Right renal pelvis (tissue), 4 donors: ENCODE measurements at places on chromosomes 1 and 21. TPM values are rescaled to one million over a fixed set of nuclear protein-coding genes. Genes with fewer than 3 reads are reported as not detected.

DNA sequence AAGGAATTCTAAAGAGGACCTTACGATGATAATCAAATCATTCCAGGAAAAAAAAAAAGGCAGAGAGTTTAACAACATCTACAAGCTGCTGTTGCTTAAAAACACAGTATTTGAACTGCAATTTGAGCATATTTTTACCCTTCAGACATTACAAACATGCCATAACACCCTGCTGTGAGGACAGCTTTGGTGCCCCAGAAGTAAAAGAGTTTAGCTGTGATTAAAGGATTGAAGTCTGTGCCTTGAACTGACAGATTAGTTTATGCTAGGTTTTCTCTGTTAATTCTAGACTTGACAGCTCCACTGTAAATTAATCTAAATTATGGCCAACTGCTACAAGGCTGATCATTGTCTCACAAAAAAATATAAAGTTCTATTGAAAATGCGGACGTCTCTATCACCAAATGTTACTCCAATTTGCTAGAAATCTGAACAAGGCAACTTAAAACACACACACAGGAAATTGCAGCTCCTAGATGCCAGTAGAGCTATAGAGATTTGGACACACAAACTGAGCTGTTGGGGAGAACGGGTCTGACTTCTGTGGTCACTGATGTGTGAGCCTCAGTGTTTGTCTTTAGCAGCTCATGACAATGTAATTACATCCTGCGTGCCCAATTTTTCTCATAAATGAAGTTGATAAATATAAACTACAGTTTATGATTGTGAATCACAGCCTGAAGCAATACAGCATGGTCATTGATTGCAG, 217.9 kb downstream of the NTNG1 start:
- DNase-seq = no peak

DNA sequence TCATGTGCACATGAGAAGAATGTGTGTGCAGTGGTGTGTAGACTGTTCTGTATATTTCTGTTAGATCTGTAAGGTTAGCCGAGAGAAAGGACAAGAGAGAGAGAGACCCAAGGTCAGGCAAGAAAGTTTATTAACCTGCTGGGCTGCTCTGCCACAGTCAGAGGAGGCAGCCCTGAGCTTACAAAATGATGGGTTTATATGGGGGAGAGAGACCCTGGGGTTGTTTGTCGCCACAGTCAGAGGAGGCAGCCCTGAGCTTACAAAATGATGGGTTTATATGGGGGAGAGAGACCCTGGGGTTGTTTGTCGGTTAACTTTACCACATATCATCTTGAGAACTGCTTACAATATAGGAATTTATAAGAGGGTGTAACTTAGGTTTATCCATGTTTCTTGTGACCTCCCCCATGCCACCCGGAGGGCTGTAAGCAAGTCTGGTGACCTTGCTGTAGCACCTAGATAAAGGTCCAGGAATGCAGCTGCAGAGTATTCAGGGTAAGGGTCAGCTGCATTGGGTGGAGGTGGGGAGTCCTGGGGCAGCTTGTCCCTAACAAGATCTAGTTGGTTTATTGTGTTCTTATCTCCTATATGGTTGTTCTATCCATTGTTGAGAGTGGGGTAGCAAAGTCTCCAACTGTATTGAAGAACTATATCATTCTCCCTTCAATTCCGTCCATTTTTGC, 9.3 kb upstream of the ZBTB40 start:
- no peak for DNase-seq

DNA sequence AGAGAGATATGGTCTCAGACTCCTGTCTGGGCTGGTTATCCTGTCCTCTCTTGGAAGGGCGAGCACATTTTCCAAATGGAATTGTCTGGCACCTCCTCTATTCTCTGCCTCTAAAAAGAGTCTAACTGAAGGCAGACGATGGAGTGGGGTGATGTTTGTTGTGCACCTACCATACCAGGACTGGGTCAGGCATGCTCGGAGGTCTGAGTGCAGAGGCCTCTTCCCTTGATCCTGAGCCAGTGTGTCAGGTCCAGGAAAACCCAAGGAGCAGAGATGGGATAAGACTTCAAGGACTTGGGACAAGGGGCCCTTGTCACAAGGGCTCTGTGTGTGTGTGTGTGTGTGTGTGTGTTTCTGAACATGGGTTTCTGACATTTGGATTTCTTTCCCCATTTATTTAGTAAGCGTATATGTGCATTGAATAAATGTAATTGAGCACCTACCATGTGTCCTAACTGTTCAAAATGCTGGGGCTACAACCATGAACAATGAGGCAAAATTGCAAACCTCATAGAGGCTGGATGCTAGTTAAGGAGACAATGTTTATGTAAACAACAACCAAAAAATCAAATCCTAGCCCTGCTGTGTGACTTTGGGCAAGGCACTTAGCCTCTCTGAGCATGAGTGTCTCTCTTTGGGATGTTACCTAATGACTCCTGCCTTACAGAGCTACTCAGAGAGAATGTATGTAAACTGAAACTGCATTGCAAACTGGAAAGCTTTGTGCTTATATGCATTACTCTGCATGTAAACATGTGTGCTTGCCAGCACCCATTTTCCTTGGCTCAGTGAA, 276.3 kb downstream of the FOXD2 start:
- DNase-seq = no peak

- DNase-seq = no peak
These were observed 13.3 kb upstream of the ATF3 start for GRCh38 chr1:212595229-212595628.

- no peak for DNase-seq
These were observed 7.2 kb downstream of the TRAPPC3 start for GRCh38 chr1:36142121-36142520.

The VANGL2 gene
- polyA plus RNA-seq = 36.2 TPM

The CCDC30 gene
- polyA plus RNA-seq = 16.1 TPM

- no peak for DNase-seq
These were observed 1.2 kb upstream of the LAD1 start for GRCh38 chr1:201400212-201400851.

DNA sequence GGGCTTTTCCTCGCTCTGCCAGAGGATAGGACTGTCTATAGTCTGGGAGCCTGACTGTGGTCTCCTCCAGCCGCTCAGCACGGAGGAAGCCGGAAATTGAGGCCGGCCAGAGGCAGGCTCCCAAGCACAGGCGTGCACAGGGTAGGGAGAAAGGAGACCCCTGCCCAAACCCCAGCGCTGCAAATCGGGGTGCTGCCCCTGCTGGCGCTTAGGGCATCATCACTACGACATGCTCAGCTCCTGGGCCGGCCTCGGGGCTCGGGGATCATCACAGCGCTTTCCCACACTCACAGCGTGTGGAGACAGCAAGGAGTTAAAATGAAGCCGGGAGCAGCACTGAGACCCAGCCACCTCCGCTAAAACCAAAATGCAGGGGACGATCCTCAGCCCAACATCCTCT, 62.8 kb upstream of the ARHGEF16 start:
- DNase-seq = no peak

The KRTAP12-2 gene
- not detected for polyA plus RNA-seq

DNA sequence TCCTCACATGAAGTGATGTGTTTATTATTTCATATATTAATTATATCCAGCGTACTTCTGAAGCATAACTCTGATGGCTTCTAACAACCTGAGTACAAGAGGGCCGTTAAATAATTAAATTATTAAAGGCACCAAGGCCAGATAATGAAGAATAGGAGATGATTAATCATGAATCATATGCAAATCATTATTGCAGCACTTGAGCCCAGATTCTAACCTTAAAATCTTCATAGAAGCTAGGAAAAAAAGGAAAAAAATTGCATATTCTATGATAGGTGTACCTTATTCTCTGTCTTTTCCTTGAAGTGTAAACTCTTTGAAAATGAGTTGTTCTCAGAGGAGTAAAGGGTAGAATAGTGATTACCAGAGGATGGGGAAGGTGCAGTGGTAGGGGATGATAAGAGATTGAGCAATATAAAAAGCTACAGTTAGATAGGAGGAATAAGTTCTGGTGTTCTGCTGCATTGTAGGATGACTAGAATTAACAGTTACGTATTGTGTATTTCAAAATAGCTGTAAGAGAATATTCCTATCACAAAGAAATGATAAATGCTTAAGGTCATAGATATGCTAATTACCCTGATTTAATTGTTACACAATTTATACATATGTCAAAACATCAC, 51.1 kb downstream of the SWT1 start:
- no peak for DNase-seq

DNA sequence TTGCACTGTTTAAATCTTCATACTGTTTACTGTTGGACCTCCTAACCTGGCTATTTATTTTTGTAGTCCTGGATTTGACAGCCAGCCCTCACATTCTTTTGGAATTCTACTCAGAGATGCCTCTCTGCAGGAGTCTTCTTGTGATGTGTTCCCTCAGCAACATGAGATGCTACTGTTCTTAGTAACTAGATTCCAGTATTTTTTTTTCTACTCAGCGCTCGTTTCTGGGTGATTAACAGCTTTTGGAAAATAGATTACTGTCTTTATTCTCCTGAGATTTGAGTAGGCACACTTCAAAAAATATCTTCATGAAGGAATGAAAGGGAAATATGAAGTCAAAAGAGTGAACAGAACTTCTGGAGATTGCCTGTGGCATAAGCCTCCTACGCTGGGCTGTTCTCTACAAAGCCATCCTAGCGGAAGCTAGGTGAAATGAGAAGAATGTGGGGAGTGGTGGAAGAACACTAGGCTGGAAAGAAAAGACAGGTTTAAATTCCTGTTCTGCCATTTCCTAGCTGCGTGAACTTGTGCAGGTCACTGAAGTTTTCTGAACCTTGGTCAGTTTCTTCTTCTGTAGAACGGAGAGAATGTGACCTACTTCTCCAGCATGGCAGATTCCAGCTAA, 75.9 kb downstream of the LRRC8C start:
- no peak for DNase-seq

The GJA5 gene
- 29.1 TPM for polyA plus RNA-seq

GRCh38 chr1:224317383-224318045, 12.5 kb downstream of the NVL start:
- no peak for DNase-seq

- no peak for DNase-seq
These were observed 62.7 kb upstream of the IPO9 start for GRCh38 chr1:201766131-201766866.

The EGLN1 gene
- 48.1 TPM for polyA plus RNA-seq

- DNase-seq = no peak
These were observed 1019.6 kb downstream of the PLA2G4A start for GRCh38 chr1:187848321-187848720.

DNA sequence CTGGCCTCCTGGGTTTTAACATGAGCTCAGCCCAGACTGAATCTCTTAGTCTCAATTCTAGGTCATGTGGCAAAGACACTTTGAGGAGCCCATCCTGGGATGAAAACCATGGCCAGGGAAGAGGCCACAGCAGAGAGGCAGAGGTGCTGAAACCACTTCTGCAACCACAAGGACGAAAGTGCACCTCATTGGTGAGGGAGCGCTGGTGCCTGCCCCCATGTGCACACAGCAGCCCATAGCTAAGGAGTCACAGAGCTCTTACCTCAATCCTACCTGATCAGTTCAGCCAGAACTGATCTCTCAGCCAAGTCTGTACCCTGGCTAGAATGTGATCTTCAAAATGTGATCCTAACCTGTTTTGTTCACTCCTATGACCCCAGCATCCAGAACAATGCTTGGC, 32.9 kb upstream of the SRP9 start:
- DNase-seq = no peak

DNA sequence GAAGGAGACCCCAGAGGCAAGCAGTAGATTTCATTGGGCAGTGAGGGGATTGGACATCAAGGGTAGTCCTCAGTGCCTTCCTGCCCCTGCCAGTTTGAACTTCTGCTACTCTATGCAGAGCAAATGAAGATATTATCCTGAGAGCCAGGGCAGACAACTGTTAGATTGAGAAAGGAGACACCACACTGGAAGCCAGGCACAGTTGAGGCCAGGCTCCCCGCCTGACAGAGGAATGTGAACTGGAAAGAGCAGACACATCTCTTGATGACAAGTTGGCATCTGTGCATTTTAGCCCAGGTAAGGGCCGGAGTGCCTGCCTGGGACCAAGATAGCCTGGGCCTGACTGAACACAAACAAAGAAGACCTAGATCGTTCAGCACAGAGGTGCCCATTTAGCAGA, 16.0 kb downstream of the SH3BGR start:
- no peak for DNase-seq

The PRKCZ gene
- 32.8 TPM for polyA plus RNA-seq

DNA sequence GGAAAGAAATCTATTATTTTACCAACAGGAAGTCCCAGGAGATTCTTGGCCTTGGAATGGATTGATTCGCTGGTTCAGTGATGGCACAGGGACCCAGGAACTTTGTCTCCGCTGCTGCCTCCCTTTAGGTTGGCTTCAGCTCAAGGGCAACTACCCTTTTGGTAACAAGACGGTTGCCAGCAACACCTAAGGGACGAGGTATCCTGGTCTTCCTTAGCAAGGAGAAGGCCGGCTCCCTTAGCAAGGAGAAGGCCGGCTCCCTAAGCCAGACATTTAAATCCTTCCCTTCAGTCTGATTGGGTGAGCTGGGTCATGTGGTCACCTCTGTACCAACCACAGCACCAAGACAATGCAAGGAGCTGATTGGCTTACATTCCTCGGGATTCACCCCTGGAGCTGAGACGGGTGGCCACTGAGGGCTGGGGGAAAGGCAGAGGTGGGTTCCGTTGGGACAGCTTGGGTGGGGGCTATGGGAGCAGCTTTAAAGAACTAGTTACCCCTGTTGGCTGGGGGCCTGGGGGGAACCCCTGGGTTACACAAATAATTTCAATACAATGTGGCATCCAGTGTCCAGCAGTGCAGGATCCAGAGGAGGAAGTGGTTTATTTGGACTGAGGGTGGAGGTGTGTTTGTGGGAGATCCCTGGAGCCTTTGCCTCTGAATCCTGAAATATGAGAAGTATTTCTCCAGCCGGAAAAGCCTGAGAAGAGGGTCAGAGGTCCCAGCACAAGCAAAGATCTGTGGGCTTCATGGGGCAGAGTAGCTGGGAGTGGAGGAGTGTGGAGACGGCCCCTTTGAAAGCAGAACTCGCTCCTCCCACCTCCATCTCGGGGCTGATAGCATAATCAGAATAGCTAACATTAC, 20.7 kb upstream of the CLIC4 start:
- DNase-seq = no peak
